ENCODE measurements at places on chromosomes 6 and 20.
A peak's percentile ranks its signal among the peaks of the same experiment; 100 is the strongest.

- DNase-seq = no peak
Measured at GRCh38 chr6:15629487-15629886, 33.3 kb downstream of the DTNBP1 start.

DNA sequence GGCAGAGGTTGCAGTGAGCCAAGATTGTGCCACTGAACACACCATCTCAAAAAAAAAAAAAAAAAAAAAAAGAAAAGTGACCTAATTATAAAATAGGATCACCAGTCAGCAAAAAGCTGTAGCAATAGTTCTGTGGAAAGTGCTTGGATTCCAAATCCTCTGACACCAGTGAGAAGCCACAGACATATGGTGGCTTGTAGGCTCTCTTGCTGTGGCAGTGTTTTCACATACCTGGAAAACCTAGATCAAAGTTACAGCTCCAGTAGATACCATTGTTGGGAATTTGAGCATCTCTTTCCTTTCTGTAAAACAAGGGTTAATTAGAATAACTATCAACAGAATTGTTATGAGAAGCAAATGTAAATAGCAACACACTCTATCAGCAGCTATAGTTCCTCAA lies 4.1 kb downstream of the CCDC170 start:
- DNase-seq = no peak

GRCh38 chr6:47366335-47366890 lies 56.7 kb upstream of the TNFRSF21 start:
- DNase-seq = no peak

GRCh38 chr6:169577236-169577635 lies 124.6 kb downstream of the WDR27 start:
- DNase-seq = no peak

- no peak for DNase-seq
Measured at GRCh38 chr6:1390133-1390945, 963 bp downstream of the FOXF2 start.

DNA sequence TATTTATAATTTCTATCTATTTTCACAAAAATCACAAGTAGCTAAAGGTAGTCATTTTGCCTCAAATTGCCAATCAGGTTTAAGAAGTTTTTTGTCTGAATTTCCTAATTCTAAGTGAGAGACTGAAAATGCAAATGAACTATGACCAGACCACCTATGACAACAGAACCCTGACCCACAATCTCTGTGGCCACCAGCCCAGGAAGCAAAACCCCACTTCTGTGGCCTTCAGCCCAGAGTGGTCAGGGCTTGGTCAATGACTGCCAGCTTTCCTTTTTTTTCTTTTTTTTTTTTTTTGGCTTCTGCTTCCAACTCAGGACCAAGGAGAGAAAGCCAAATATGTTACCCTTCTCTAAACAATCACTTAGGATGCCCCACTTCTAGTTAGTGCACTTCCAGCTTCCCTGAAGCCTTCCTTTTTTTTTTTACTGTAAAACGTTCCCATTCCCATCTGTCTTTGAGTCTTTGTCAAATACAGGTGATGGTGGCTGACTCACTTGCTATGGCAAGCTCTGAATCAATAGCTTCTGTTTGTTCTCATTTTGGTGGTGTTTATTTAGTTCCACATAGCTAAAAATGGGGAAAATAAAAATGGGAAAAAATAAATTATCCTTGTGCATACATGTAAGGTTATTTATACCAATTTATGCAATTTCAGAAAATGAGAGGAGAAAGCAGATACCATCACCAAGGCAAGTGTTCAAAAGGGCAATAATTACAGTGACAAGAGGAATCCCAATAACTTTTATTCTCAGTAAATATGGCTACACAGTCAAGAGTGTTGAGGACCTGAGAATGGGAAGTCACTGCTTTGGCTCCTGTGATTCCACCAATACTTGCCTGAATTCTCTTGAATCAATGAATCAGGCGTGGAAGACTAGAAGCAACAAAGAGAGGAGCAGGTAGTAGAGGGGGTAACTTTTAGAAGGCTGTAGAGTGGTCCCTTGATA lies 170.3 kb upstream of the PDE7B start:
- DNase-seq = no peak

GRCh38 chr6:21193790-21194475 lies 399.6 kb upstream of the SOX4 start:
- DNase-seq = no peak

DNA sequence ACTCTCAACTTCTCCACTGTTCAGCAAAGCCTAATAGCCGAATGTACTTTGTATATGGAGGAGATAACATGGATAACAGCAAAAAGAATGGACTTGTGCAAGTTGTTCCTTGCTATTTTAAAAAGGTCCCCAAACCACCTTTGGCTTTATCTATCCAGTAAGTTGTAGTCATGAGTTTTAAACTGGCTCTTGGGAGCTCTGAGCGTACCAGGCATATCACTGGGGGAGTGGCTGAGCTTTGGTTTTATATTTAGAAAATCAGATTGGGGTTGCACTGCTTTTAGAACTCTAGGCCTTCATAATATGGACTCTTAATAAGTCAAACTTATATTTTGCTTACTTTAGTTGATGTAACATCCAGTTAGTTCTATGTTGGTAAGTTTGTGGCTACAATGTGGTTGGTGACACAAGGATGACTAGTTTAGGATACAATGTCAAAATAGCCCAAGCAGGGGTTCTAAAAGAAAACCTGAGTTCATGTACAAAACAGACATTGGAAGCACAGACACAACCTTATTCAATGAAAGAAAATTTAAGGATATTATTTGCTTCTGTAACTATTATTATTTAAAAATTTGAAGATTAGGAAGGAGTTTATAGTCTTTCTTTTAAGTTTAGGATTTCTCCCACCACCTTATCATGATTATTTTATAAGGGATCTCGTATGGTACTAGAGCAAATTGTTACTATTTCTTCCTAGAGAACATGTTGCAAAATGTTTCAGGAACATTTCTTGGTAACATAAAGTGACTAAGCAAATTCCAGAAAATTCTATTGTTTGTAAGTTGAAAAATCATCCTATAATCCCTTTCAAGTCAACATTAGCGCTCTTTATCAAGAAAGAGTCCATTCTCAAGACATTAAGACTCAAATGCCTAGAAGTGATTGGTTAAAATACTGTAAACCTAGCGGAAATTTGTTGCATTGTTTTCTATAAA lies 165.8 kb upstream of the SUPT3H start:
- DNase-seq = no peak

- DNase-seq = no peak
Measured at GRCh38 chr6:71512256-71512655, 223.6 kb downstream of the OGFRL1 start.

DNA sequence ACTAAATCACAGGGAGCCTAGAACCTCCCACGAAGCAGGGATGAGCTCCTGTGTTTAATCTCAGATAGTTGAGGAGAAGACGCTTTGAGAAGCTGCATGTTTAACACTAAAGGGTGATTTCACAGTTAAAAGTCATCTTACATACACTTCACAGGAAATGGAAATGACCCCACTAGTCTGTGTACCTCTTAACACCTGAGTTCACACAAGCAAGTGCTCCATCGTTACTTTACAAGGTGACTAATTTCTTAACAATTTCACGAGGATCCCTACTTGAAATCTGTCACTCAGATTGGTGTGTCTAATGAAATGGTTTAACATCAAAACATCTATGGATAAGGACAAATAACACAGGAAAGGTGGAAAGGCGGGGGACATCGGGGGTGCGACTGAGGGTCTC lies 93.8 kb upstream of the RPS6KA2 start:
- no peak for DNase-seq

GRCh38 chr20:19268426-19268825 lies 56.0 kb downstream of the SLC24A3 start:
- DNase-seq = no peak

GRCh38 chr6:149395185-149395584 lies 4.9 kb upstream of the SUMO4 start:
- no peak for DNase-seq

GRCh38 chr20:62668441-62669027 lies 26.2 kb downstream of the SLCO4A1 start:
- DNase-seq = peak; percentile 97

GRCh38 chr6:4313044-4313686 lies 177.8 kb upstream of the ECI2 start:
- no peak for DNase-seq

DNA sequence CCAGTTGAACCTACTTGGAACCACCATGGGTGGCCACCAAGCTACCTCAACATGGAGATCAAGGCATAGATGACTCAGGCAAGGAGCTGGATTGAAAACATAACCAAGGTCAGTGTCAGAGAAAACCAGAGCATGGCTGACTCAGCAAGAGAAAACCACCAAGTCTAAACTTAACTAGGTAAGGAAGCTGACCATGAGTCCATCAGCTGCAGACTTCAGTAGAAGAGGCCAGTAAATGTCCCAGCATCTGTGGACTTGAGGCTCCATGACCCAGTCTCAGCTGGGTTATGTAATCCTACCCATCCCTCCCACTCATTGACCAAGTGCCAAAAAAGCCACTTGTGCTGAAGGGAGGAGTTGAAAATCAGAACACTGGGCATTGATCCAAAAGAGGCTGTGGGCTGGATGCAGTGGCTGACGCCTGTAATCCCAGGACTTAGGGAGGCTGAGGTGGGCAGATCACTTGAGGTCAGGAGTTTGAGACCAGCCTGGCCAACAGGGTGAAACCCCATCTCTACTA lies 93.7 kb upstream of the CBLN4 start:
- no peak for DNase-seq

DNA sequence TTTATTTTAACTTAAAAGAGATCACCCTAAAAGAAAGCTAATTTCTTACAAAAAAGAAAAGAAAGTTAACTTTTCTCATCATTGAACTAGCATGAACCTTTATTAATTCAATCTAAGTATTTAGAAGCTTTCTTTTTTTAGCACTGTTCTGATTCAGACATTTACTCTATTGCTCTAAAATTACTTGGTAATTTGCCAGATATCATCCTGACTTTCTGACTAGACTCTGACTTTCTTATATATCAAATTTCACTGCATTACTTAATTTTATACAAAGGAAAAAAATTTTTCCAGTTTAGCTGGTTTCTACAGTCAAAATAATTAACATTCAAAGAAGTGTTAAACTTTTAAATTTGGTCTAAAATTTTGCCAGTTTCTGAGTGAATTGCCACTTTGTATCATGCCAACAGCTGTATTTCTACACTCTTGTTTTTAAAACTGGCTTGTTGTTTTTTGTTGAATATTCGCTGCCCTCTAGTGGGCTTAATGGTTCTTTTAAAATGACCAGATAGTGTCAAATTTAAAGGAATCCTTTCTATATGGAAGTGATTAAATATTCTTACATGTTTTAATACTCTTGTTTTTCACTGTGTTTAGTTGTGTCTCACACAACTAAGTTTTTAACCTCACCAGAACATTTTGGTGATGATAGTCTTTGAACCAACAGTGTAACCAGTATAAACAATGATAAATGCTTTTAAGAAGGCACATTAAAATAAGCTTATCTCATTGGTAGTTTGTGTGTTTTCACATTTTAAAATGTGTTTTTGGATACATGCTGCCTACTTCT lies 102.0 kb downstream of the POPDC3 start:
- DNase-seq = peak; percentile 31

DNA sequence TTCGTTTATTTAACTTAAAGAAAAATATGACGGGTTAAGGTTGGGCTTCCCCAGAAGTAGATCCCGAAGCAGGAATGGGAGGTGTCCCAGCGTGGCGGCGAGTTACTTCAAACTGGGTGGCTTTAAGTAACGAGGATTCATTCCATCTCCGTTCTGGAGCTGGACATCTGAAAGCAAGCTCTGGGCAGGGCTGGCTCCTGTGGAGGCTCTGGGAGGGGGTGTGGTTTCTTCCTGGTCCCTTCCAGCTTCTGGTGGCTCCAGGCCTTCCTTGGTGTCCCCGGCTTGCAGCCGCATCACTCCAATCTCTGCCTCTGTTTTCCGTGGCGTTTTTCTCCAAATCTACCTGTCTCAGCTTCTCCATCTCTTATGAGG lies 47.3 kb upstream of the BHLHE23 start:
- no peak for DNase-seq

DNA sequence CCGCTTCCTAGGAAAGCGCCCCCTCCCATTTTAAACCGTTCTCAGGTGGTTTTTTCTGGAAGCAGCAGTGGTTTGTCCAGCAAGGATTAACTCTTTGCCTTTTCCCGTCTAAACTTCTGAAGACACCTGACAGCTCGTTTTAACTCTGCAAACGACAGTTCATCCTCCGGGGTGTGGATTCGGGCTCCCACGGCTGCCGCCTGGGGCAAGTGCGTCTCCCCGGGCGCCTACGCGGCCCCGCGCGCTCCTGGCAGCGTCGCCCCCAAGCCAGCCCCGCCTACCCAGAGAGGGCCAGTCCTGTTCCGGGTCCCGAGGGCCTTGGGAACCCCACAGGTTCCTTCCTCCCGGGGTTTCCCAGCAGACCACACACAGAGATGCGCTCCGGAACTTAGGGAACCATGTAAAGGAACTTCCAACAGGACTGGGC lies 54.4 kb downstream of the PRR18 start:
- DNase-seq = no peak

DNA sequence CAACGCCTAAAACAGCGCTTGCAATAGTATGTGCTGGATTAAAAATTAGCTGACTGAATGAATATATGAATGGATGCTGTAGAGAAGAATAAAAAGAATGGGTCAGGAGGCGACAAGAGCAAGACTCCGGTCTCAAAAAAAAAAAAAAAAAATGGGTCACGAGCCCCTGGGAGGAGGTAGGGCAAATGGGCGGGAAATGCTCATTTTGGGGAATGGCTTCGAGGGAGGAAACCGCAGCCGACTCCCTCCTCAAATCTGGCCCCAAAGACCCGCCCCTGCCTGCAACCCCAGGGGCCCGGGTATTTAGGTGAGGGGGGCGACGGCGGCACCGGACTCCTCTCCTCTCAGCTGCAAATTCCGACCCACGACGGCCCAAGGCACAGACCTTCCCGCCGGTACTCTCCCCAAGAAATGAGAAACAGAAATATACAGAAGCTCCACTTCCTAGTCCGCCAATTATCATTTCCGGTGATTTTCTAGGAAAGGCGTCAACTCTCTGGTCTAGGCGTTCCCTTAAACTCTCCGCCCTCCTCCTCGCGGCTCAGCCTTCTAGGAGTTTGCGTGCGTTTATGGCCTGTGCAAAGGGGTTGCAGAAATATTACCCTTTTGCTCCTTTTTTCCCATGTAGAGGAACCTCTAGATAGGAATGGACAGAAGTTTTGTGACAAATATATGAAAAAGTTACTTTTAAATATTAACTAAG lies at the start of gene ZNF311:
Gene ZNF311, minus strand, starts transcription at position 133 of the 703 bp plus-strand sequence. CDS start 1,361 bp downstream, outside the sequence.
- DNase-seq = no peak

- no peak for DNase-seq
Measured at GRCh38 chr6:169962604-169963469, 211.4 kb downstream of the ERMARD start.

All from D721Med (cell line).